Inflammatory macrophage (primary cell): ENCODE measurements at places on chromosomes 5 and 9.
A peak's percentile ranks its signal among the peaks of the same experiment; 100 is the strongest.

- DNase-seq: no peak
Observed at GRCh38 chr5:131563434-131564228, 71.4 kb downstream of the RAPGEF6 start.

DNA sequence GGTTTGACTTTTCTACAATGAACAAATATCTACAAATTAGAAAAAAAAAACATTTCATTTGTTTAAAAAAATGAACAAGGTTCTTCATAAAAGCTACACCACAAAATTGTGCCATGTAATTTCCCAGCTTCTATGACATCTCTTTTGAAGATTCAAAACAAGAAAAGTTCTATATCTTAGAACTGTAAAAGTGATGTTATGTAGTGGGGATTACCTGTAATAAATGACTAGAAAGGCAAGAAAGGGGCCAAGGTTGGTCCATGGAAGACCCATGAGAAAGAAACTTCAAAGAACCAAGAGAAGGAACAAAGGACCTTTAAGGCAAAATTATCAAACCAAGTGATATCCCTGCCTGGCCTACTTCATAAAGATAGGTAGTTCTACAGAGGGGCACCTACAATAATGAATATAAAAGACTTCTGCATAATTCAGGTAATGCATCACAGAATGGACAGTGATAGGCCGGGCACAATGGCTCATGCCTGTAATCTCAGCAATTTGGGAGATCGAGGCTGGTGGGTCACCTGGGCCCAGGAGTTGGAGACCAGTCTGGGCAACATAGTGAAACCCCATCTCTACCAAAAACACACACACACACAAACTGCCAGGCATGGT, 7.6 kb downstream of the MLLT3 start:
- DNase-seq: no peak

DNA sequence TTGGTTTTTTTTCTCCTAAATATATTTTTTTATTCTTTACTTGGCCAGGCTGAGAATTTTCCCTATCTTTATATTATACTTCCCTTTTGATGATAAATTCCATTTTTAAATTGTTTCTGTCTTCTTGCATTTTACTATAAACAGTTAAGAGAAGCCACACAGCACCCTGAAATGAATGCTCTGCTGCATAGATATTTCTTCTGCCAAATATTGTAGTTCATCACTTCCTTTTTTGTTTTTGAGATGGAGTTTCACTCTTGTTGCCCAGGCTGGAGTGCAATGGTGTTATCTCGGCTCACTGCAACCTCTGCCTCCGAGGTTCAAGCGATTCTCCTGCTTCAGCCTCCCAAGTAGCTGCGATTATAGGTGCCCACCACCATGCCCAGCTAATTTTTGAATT, 8.5 kb upstream of the INIP start:
- DNase-seq: no peak

DNA sequence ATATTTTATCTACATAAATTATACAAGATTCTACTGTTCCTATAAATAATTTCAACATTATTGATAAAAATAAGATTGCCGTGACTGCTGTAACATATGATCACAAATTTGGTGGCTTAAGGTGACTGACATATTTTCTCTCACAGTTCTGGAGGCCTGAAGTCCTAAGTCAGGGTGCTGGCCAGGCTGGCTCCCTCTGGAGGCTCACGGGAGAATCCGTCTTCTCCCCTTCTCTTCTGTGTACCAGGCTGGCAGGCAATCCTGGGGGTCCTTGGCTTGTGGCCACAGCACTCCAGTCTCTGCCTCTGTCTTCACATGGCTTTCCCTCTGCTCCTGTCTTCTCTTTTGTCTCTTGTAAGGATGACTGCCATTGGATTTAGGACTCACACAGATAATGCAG, 31.7 kb upstream of the IRX2 start:
- DNase-seq: no peak

DNA sequence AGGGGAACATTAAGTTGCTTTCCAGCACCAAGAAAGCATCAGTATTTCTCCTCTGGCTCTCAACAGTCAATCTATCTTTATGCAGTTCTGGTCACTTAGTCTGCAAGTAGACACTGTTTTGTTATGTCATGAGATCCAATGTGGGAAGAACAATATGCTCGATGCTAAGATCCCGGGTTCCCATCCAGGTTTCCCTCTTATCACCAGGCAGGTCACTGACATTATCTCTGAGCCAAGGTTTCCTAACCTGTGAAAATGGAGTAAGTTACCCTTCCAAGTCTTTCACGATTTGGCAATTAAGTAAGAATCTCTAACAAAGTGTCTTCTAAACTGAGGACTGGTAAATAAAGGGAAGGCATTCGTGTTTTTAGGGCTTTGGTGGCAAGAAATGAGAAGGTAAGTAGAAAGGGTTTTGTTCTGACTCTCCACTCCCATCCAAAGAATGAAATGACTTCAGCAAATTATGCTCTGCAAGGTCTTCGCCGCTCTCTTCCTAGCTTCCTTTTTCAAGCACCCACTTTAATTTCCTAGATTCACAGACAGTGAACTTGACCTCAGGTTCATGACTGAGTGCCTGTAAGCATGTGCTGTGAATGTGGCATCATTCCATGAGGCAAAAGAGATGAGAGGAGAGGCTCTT, 86.4 kb downstream of the DCP2 start:
- DNase-seq: no peak

- DNase-seq: no peak
Observed at GRCh38 chr5:89445106-89445745, 562.2 kb upstream of the MEF2C start.

DNA sequence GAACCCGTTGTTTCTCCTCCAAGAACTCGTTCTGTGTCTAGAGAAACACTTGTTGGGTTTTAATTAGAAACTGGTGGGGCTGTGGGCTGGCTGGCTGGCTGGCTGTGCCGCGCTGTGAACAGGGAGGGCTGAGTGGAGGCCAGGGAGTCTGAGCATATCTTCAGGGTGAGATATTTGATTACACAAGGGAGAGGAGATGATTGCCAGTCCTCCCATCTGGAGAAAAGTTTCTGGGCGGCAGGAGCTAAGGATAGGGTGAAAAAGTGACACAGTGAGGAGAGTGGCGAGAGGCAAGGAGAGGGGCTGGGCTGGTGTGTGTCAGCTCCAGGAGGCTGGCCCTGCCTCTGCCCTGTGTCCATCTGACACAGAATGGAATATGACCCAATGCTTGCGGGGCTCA, 63.0 kb downstream of the GDNF start:
- DNase-seq: no peak

GRCh38 chr5:4901924-4902323, 238.2 kb upstream of the ADAMTS16 start:
- DNase-seq: no peak

DNA sequence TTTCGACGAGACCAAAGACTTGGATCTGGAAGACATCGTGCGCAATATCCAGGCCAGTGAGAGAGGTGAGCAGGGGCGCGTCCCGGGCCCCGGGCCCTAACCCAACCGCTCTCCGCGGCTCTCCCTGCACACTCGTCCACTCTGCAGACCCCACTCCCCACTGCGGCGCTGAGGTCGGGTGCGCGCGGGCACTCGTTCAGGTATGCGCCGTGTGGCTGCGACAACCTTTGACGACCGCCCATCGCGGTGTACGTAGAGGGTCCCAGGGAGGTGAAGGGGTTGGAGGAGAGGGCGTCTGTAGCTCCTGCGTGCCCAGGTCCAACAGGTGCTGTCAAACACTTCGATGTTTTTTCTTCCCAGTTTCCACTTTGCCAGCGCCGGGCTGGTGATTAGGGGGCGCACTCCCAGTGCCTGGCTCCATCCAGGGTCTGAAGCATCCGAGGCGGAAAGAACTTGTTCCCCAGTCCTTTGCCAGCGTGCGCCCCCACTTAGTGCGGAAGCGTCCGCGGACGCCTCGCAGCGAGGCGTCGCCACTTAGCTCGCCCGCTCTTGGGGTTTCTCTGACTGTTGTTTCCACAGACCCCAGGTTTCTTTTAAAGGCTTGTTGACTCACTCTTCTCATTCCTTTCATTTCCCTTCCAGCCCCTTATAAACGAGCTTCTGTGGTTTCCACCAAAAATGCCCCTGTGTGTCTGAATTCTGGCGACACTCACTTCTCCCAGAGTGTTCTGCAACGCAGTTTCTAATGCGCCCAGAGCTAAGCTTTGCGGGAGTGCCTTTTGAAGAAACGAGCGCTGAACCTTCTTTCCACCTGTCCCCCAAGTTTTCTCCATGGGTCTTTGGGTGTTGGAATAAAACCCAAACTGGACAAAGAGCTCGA, 1.6 kb downstream of the NPR3 start:
- DNase-seq: no peak

GRCh38 chr5:458547-459353, 15.8 kb downstream of the EXOC3 start:
- no peak for DNase-seq

DNA sequence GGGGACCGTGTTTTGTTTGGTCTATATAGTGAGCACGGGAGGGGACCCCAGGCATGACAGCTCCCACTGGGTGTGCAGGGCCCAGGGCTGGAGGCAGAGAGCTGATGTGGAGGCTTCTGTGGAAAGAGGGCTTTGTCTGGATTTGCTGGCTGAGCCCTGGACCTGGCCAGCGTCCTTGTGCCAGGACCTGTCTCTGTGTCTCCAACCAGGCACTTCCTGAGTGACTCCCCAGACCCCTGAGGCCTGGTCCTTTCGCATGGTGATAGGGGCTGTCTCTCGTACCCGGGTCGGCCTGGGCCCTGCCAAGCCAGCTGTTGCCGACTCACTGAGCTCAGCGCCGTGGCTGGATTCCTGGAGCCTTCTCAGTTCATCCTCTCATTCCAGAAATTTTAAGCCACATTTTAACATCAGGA, 77.6 kb downstream of the ADAMTS2 start:
- no peak for DNase-seq

GRCh38 chr5:96961053-96961452, 25.2 kb downstream of the LNPEP start:
- peak; percentile 52 for DNase-seq

GRCh38 chr5:142316051-142316450, 8.8 kb downstream of the SPRY4 start:
- DNase-seq: no peak

- DNase-seq: no peak
Observed at GRCh38 chr9:113514748-113515147, 51.2 kb downstream of the RGS3 start.

- no peak for DNase-seq
Observed at GRCh38 chr5:174553556-174553955, 170.8 kb upstream of the MSX2 start.

GRCh38 chr5:61779743-61780142, 447.7 kb downstream of the ZSWIM6 start:
- no peak for DNase-seq

DNA sequence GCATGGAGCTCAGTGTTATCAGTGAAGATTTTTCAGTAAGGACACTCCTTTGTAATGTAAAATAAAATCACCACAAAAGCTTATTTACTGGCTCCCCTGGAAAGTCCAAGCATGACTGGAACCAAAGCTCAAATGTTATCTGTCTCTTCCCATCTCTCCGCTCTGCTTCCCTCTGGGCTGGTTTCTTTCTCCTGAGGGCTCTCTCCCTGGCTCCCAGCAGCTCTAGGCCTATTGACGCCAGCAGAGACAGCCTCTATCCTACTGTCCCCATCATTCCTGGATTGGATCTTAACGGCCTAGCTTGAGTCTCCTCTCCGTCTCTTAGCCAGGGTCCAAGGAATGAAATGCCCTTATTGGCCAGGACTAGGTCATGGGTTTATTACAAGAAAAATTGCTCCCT, 86.1 kb downstream of the TMEM167A start:
- DNase-seq: no peak

GRCh38 chr9:94779031-94779430, 52.5 kb downstream of the AOPEP start:
- DNase-seq: no peak

GRCh38 chr9:18857334-18857733, 175.7 kb downstream of the SAXO1 start:
- no peak for DNase-seq

DNA sequence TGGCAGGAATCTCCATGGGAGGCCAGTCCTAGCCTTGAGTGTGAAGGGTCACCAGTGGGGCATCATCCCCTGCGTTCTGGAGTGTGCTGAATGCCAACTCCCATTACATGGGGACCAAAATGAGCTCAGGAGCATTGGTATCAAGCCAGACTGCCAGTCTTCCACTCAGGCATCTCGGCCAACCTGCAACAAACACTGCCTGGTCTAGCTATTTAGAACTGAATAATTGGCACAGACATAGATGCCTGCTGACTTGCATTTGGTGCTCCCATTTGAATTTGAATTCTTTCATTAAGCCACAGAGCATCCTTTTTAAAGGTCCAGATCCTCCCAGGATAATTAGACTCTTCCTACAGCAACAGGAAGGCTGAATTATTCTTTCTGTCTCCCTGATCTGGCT, 116.6 kb upstream of the ABCA1 start:
- no peak for DNase-seq

GRCh38 chr5:139178935-139179334, 19.2 kb downstream of the SIL1 start:
- DNase-seq: no peak

GRCh38 chr9:37540634-37541033, 35.5 kb downstream of the FBXO10 start:
- no peak for DNase-seq

- DNase-seq: no peak
Observed at GRCh38 chr9:70533492-70533891, 119.0 kb upstream of the KLF9 start.

- no peak for DNase-seq
Observed at GRCh38 chr5:5080790-5081189, 59.3 kb upstream of the ADAMTS16 start.

- DNase-seq: no peak
Observed at GRCh38 chr5:163623524-163623923, 118.1 kb downstream of the MAT2B start.

- DNase-seq: no peak
Observed at GRCh38 chr5:115241881-115242642, 20.6 kb downstream of the PGGT1B start.

DNA sequence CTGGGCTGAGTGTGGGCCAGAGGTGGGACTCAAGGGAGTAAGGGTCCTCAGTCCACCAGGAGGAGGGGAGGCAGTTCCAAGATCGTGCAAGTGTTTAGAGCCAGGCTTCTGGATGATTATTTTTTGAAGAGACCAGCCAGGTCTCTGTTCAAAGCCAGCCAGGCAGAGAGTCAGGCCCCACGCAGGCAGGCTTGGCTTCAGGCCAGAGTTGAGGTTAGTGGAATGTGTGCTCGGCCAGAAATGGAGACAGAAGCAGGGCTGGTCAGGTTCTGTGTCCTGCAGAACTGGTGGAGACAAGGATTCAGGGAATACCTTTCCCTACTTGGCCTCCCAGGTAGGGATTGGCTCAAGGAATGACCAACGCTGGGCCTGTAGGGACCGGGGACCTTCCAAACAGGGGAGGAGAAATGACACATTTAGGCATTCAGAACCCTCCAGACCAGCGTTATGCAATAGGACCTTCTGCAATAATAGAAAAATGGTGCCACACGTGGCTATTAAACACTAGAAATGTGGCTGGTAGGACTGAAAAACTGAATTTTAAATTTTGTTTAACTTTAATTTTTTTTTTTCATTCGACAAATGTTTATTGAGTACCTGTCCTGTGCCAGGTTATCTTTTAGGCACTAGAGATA, 106.2 kb downstream of the CMYA5 start:
- peak; percentile 3 for DNase-seq

GRCh38 chr5:139565411-139566305, 4.5 kb downstream of the UBE2D2 start:
- DNase-seq: peak; percentile 56
